ENCODE measurements at places on chromosomes 12 and 14. TPM values are rescaled to one million over a fixed set of nuclear protein-coding genes. Genes with fewer than 3 reads are reported as not detected.

The NFE2 gene
- total RNA-seq: 0.30 TPM

The TAS2R50 gene
- 3.1 TPM for total RNA-seq

DNA sequence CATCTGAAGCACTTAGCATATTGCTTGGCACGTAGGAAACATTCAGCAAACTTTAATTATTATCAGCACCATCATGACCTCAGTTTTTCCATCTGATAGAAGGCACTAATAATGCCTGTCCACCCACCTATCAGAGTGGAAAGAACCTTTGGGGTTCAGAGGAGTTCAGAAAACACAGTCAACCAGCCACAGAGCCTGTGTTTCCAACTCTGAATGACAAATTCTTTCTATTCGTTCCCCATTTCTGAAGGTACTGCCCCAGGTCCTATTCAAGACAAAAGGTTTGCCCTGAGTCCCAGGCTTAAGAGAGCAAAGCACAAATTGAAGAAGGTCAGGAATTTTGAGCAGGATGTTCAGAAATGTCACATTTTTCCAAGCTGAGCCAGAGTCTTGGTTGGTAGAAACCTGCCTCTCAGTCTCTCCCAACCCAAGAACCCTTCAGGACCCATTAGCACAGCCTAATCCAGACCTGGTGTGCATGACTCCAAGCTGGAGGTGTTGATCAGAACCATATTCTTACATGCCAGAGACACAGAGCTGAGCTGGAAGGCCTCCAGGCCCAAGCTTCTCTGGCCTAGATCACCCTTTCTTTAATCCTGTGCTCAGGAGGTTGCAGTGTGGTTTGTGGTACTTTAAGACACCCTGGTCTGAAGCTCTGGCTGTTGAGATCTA, 114.4 kb downstream of the TBX5 start:
- DNase-seq: no peak

GRCh38 chr12:41663598-41664265, 475.6 kb downstream of the PDZRN4 start:
- DNase-seq: no peak

GRCh38 chr14:106304271-106304670, 777.9 kb downstream of the TMEM121 start:
- no peak for DNase-seq
